ENCODE measurements at places on chromosomes 7 and 10. TPM values are rescaled to one million over a fixed set of nuclear protein-coding genes. Genes with fewer than 3 reads are reported as not detected.

Gene SH2D4B
- total RNA-seq, result 0.52 TPM

Gene CLRN3
- total RNA-seq, result not detected

Gene CREB5
- 27.1 TPM for total RNA-seq

Gene TSPAN14
- total RNA-seq, result 59.5 TPM

Gene RELN
- 1.4 TPM for total RNA-seq

Gene PAPSS2
- 42.9 TPM for total RNA-seq

Gene OR6B1
- total RNA-seq, result not detected

Gene LIPF
- not detected for total RNA-seq

Gene GPC2
- total RNA-seq, result 0.78 TPM

Gene FOXI2
- 0.23 TPM for total RNA-seq

Gene CDNF
- 1.9 TPM for total RNA-seq

Gene C10orf105
- total RNA-seq, result 0.42 TPM

Gene SLC16A12
- 0.45 TPM for total RNA-seq

Gene LIPN
- not detected for total RNA-seq

Gene TUBAL3
- total RNA-seq, result not detected

Gene CARD11
- 1.9 TPM for total RNA-seq

Gene VGF
- total RNA-seq, result not detected

Gene CACNB2
- 7.6 TPM for total RNA-seq

Gene PPP1R9A
- total RNA-seq, result 7.4 TPM

Gene PRKCQ
- total RNA-seq, result 0.45 TPM

Gene CHST15
- total RNA-seq, result 39.9 TPM

Gene GDF2
- total RNA-seq, result not detected

Gene CPA5
- not detected for total RNA-seq

Gene FBXO24
- total RNA-seq, result 0.81 TPM

Gene CALML3
- not detected for total RNA-seq

Gene TMEM178B
- total RNA-seq, result 0.42 TPM

Gene FAM25C
- not detected for total RNA-seq

Gene RNF148
- 1.5 TPM for total RNA-seq

Gene APBB1IP
- 18.5 TPM for total RNA-seq

Gene HOXA13
- total RNA-seq, result not detected

Gene PSPH
- 4.3 TPM for total RNA-seq

Gene NUP42
- 27.1 TPM for total RNA-seq

Gene DYNC1I1
- total RNA-seq, result 13.3 TPM

Gene TBXAS1
- 24.5 TPM for total RNA-seq

Gene ZWINT
- total RNA-seq, result 2.9 TPM

Gene ZNF107
- total RNA-seq, result 9.5 TPM

Gene ADRA2A
- 11.5 TPM for total RNA-seq

Gene KCP
- total RNA-seq, result 6.1 TPM

Gene ZNF425
- 1.0 TPM for total RNA-seq

Gene LIPM
- total RNA-seq, result not detected

Gene FBXL13
- total RNA-seq, result 1.4 TPM

Gene EIF5AL1
- 0.10 TPM for total RNA-seq

Gene FAM180A
- 61.8 TPM for total RNA-seq

Gene MLLT10
- 75.3 TPM for total RNA-seq

Gene PDZD7
- 1.6 TPM for total RNA-seq

Gene GBX1
- total RNA-seq, result not detected

Gene ASB4
- total RNA-seq, result not detected

Gene GCK
- 1.2 TPM for total RNA-seq

Gene STAG3
- 0.96 TPM for total RNA-seq

Gene AOC1
- not detected for total RNA-seq

Gene EPDR1
- 35.6 TPM for total RNA-seq

Gene ZDHHC6
- total RNA-seq, result 28.7 TPM
